NB4 (cell line): ENCODE measurements at places on chromosomes 2 and 18.

DNA sequence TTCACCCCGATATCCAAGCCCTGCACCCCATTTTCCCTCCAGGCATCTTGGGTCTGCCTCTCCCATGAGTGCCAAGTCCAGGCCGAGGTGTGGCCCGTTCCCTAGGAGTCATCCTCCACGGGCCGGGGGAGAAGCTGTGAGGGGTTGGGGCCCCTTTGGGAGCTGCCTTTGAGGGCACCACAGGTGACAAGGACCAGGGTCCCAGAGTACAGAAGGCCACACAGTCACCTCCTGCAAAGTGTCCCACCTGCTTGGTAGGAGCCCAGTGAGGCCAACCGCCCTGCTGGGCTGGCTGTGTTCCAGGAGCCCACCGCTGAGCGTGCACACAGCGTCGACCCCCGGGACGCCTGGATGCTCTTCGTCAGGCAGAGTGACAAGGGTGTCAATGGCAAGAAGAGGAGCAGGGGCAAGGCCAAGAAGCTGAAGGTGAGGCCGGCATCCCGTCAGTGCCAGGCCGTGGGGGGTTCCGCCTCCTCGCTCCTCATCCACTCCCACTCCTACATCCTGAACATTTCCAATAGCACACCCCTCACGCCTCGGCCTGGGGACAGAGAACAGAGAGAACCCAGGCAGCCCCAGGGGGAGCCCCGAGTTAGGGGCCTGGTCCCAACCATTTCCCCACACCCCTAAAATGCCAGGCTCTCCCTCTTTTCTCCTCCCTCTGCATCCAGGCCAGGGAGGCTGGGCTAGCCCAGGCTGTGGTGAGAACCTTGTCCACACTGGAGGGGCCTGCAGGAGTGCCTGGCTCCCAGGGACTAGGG lies 2.7 kb downstream of the ERFE start:
- DNase-seq: no peak

DNA sequence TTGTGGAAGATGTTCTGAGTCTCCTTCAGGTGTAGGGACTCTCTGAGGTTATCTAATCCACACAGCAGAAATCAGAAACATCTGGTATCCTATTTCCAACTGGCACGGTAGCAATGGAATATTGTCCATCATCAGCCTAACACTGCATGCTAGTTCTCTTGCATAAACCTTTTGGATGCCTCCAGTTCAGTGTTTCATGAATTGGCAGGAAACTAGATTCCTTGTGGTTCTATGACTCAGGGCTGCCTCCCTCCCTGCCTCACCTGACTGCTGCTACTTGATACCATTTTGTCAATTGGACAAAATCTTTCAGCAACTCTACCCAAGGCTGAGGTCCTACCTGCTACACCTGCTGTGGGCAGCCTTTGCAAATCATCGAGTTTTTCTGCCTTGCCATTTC lies 130.9 kb downstream of the TPGS2 start:
- DNase-seq: no peak

DNA sequence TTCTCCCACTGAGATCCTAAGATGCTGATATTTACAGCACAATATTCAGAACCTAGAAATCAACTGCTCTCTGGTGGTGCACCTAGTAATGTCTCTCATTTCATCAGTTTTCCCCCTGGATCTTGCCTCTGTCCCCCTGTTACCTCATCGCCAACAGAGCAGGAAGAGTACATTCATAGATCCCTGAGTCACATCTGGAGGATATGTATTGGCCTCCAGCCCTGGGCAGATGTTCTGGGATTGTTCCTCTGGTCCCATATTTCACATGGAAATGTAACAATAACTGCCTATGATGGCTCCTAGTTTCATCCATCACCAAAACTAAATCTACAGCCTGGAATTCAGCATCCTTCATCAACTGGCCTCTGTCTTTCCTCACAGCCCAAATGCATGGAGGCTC lies 278.8 kb upstream of the SLC14A2 start:
- DNase-seq: no peak

- DNase-seq: no peak
These were observed 565.8 kb downstream of the XIRP2 start for GRCh38 chr2:167454036-167454435.

DNA sequence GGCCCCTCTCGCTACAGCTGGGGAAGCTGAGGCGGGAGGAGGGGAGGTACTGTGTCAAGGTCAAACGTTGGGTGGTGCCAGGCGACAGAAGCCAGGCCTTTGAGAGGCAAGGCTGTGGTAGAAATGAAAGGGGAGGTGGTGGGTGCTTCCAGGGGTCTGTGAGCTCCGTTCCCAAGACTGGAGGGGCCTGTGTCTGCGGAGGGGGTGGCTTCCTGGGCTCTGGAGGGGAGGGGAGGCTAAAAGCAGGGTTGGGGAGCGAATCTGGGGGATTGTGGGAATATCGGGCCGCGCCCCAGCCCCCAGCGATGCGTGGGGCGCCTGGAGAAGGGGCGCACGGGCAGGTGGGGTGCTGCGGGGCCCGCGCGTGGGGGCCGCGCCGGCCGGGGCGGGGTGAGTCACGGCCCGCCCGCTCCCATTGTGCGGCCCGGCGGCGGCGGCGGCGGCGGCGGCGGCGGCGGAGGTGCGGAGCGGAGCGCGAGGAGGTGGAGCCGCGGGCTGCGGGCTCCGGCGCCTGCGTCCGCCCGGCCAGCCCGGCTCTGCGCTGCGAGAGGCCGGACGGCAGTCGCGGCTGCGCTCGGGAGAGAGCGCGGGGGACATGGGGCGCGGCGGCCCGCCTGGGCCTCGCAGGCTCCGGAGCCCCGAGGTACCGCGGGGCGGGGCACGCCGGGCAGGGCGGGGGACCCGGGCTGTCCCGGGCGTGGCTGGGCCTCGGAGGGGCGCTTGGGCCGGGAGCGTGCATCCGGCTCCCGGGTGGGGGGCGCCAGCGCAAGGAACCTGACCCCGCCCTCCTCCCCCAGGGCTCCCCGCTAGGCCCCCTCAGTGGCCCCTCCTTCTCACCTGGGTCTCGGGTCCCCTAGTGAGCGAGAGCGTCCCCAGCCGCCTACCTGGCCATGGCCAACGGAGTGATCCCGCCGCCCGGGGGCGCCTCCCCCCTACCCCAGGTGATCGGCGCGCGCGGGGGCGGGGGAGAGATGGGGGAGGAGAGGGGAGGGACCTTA lies at the start of gene SLC4A3:
Gene SLC4A3 (plus strand): TSS at position 528 of the 998 bp plus-strand sequence. CDS start 363 bp downstream, at position 891.
- no peak for DNase-seq
